ENCODE measurements at places on chromosomes 12 and 14.

GRCh38 chr14:69644814-69645213, 33.4 kb downstream of the SUSD6 start:
- DNase-seq = no peak

- no peak for DNase-seq
Observed at GRCh38 chr12:3364226-3364625, 126.8 kb upstream of the PRMT8 start.

DNA sequence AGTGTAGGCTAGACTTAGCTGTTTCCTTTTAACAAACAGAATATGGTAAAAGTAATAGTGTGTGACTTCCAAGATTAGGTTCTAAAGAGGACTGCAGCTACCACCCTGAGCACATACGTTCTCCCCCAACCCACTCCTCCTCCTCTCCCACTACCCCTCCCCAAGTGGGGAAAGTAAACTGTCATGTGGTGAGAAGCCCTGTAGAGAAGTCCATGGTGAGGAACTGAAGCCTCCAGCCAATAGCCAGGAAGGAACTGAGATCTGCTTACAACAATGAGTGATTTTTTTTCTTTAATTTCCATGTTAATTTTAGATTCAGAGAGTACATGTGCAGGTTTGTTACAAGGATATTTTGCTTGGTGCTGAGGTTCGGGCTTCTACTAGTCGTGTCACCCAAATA, 57.0 kb upstream of the EGLN3 start:
- DNase-seq = no peak

DNA sequence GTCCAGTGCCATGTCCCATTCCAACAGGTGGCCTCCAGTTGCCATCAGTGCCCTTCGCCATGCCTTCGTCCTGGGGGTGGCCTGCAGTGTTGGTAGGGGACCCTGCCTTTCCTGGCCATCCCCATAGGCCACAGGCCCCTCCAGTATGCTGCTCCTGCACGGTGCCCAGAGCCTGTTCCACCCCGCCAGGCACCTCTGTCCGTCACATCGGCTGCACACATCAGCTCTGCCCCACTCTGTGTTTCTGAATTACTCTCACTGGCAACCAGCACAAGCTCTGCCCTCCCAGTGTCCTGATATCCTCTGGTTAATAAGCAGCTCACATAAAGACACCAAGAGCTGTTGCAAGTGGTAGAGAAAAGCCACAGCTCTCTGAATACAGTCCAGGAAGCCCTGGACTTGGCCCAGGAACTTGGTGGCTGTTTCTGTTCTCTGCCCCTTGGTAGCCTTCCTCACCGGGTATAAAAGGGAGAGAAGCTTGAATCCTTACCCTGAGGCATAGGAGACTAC, 31.3 kb upstream of the ATP2A2 start:
- DNase-seq = no peak

- no peak for DNase-seq
Observed at GRCh38 chr12:45191239-45191638, 24.7 kb upstream of the ANO6 start.

DNA sequence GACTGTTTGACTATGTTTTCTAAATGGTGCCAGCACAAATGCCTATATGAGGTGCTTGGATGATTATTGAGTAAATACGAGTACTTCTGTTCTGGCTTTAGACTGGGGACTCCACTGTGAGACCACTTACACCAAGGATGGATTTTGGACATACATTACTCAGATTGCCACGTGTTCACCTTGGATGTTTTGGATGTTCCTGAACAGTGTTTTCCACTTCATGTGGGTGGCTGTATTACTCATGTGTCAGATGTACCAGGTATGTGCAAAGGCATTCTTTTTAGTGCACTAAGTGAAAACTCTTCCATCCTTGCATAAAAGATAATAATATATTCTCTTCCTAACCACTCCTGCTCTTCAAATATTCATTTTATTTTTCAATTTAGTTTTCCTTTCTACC, 30.7 kb downstream of the CSRP2 start:
- no peak for DNase-seq

GRCh38 chr14:98953551-98954348, 318.2 kb downstream of the BCL11B start:
- DNase-seq = peak; percentile 74
